Breast epithelium (tissue), 4 donors: ENCODE measurements at places on chromosomes 2 and 18. TPM values are rescaled to one million over a fixed set of nuclear protein-coding genes. Genes with fewer than 3 reads are reported as not detected.
A peak's percentile ranks its signal among the peaks of the same experiment; 100 is the strongest.

- no peak overlapping the region for H3K4me3 ChIP-seq
- H3K36me3 ChIP-seq = no peaks in the 10 kb centered on the region
- DNase-seq = no peak
- H3K27ac ChIP-seq = no peak overlapping the region
- H3K4me1 ChIP-seq = no peaks in the 10 kb centered on the region
- H3K27me3 ChIP-seq = no peaks in the 10 kb centered on the region
Measured at GRCh38 chr2:8441986-8442385, 239.9 kb upstream of the ID2 start.

- H3K27ac ChIP-seq = no peak overlapping the region
- no peak overlapping the region for H3K4me3 ChIP-seq
- no peaks in the 10 kb centered on the region for H3K4me1 ChIP-seq
Measured at GRCh38 chr2:68377137-68377780, 12.2 kb downstream of the PLEK start.

- no peak overlapping the region for H3K4me3 ChIP-seq
- no peak for DNase-seq
- no peaks in the 10 kb centered on the region for H3K36me3 ChIP-seq
- H3K27ac ChIP-seq = no peak overlapping the region
- no peaks in the 10 kb centered on the region for H3K27me3 ChIP-seq
Measured at GRCh38 chr2:235958221-235958930, 209.8 kb downstream of the GBX2 start.

DNA sequence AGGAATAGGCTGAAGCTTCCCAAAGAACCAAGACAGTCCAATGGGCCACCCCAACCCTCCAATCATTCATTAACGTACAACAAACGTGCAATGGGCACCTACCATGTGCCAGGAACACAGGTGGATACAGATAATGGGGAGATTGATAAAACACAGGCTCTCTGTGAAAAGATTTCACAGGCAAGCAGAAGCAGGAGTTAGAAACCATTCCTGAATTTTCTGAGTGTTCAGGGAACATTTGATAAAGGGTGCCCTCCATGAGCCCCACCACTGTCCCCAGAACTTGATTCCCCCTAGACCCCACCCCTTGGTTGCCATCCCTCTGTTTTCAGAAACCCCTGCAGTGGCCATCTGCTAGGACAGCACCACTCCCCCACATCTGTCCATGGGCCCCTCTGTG lies 1.5 kb downstream of the CD207 start:
- H3K36me3 ChIP-seq = no peaks in the 10 kb centered on the region
- no peak overlapping the region for H3K27ac ChIP-seq
- no peaks in the 10 kb centered on the region for H3K4me1 ChIP-seq
- H3K27me3 ChIP-seq = no peaks in the 10 kb centered on the region

- H3K36me3 ChIP-seq = no peaks in the 10 kb centered on the region
Measured at GRCh38 chr2:104741860-104742259, 112.1 kb upstream of the POU3F3 start.

- H3K4me1 ChIP-seq = no peaks in the 10 kb centered on the region
- no peak overlapping the region for H3K4me3 ChIP-seq
- H3K27me3 ChIP-seq = no peaks in the 10 kb centered on the region
- DNase-seq = no peak
- no peak overlapping the region for H3K27ac ChIP-seq
Measured at GRCh38 chr2:182954789-182955188, 83.5 kb downstream of the NCKAP1 start.

The ACMSD gene
- total RNA-seq = 0.59 TPM

- H3K4me1 ChIP-seq = no peaks in the 10 kb centered on the region
- H3K36me3 ChIP-seq = no peaks in the 10 kb centered on the region
- peak overlapping the region; percentile 68 for H3K27ac ChIP-seq
- H3K27me3 ChIP-seq = no peaks in the 10 kb centered on the region
Measured at GRCh38 chr2:37876227-37876626, 48.9 kb upstream of the RMDN2 start.

GRCh38 chr2:140256080-140256479 lies 1475.9 kb upstream of the NXPH2 start:
- no peak for DNase-seq
- no peak overlapping the region for H3K27ac ChIP-seq
- no peaks in the 10 kb centered on the region for H3K36me3 ChIP-seq
- H3K4me3 ChIP-seq = no peak overlapping the region
- H3K4me1 ChIP-seq = no peaks in the 10 kb centered on the region
